RWPE2 (cell line): ENCODE measurements at places on chromosomes 13 and 19.

DNA sequence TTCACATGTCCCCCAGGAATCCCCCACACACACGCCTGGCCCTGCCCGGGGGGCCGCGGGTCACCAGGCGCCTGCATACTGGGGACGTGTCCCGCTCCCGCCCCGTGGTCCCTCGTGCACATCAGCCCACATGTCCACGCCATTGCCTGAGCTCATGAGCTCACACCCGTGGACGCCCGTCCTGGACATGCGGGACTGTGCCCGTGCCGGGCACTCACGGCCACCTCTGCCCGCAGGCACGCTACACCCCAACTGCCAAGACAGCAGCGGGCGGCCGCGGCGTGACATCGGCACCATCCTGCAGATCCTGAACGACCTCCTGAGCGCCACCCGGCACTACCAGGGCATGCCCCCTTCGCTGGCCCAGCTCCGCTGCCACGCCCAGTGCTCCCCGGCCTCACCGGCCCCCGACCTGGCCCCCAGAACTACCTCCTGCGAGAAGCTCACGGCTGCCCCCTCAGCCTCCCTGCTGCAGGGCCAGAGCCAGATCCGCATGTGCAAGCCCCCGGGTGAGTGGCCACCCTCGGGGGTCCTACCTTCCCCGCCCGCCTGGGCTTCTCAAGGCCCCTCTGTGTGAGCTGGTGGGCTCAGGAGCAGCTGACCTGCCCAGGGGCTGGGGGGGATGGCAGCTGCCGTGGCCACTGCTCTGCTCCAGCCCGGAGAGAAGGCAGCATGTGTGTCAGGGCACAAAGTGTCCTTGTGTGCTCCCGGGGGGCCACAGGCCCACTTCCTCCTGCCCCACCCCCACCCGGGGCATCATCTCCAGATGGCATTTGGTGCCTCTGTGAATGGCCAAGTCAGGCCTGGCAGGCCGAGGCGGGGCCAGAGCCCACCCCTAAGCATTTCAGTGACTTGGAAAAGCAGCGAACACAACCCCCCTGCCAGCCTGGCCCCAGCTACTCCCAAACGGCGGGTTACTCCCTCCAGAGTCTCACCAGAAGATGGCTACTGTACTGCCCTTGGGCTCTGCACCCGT is 7.1 kb downstream of the MIDN start:
- DNase-seq, result no peak

DNA sequence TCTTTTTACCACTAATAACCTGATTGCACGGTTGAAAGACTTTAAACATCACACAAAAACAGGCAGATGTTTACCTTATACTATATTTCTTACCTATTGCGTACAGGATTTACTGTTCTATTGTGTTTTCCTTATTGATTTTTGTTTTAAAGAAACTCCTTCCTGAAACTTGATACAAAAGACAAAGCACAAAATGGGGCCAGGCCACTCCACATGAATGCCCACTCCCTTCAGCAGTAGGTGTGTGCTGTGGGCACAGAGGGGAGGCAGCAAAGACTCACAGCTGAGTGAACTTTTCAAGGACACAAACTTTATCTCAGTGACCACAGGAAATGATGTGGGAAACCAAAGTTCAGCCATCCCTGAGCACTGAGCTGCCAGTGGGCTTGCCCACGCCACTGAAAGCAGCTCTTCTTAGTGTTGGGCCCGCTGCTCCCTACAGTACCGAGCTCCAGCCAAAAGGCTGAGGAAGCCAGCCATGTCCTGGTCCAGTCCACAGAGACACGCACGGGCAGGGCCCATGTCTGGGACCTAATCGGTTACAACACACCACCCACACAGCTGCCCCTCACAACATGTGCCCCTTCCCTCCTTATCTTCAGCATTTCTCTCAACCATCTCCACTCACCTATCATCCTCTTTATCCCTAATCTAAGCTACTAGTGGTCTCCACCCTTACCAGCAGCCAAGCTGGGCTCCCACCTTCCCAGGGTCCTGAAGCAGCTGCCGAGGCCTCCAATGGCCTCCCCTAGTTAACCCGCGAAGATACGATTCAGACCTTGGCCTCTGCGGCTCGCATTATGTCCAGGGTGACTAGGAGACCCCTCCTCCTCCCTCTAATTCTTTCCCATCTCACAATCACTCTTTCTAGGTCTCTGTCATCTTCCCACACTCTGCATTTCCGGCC is 39.5 kb downstream of the ATP7B start:
- DNase-seq, result no peak

GRCh38 chr13:44231786-44232516 is 141.7 kb upstream of the SERP2 start:
- peak; percentile 95 for DNase-seq

GRCh38 chr19:50209131-50209530 is 5.7 kb downstream of the MYH14 start:
- DNase-seq, result no peak

DNA sequence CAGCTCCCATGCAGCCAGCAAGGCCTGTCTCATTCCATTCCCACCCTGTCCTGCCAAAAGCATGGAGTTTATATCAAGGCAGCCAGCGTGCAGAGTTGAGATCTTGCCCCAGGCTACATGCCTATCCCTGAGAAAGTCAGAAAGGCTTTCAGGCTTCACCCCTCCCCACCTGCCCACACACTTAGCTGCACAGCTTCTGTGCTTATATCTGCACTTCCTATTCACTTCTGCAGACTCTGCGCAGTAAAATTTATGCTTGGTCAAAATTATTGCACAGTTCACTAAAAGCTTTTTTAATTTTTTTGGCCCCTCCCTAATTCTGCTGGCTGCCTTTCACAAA is 12.5 kb upstream of the ZNF675 start:
- no peak for DNase-seq

DNA sequence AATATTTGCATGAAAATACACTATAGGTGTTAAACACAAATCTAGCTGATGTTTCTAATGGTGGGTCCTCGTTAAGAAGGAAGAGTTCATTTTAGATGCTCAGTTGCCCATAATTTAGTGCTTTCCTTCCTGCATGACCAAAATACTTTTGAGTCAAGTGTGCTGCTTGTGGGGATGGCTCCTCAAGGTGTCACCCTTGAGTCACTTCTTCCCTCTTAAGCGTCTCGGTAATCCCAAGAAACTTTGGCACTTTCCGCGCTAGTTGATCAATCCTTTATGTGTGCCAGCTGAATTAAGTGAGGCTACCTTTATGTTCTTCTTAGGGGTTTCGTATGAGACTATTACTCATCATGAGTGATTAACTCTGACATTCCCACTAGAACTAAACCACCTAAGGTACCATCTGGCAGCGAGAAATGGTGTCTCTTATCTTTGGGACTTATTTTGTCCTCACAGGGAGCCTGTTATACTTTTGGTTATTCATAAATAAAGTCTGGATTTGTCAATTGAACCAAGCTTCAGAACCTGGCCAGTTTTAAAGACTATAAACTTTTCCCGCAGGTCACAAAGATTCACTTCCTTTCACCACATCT is 106.8 kb downstream of the NHLRC3 start:
- no peak for DNase-seq

GRCh38 chr19:4744451-4745174 is 21.0 kb upstream of the DPP9 start:
- DNase-seq, result no peak

- DNase-seq, result no peak
Measured at GRCh38 chr13:109684824-109685202, 101.6 kb downstream of the IRS2 start.

DNA sequence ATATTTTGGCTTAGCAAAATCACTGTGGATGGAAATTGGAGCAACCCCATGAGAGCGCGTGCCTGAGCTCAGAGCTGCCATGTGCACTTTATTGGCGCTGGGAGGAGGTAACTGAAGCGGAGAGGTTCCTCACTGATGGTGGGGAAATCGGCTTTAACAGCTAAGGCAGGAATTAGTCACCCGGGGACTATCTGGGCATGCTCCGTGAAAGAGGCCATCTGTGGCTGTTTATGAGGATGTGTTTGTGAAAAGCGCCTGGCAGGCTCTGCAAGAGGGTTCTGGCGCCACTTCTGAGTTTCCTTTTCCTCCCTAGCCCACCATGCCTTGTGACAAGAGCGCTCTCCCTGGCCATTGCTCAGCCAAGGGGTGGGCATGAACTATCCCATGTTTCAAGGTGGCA is 815.6 kb downstream of the UQCRFS1 start:
- no peak for DNase-seq

GRCh38 chr19:35167251-35168119 is 12.9 kb downstream of the FXYD5 start:
- DNase-seq, result peak; percentile 17

DNA sequence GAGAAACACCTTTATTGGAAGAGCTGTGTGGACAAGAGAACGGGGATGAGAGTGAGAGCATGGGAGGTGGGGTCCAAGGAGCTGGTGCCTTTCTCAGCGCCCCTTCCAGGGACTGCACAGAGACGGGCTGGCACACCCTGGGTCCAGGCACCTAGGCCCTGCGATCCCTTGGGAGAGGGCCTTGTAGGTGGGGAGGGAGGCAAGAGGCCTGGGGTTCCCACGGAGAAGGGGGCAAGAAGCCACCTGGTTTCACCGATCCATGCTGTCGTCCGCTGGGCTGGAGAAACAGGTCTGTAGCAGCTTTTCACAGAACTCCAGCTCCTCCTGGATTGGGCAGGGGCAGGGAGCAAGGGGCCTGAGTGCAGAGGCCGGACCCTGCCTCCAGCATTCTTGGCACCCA is 3.5 kb upstream of the PPP6R1 start:
- DNase-seq, result no peak

DNA sequence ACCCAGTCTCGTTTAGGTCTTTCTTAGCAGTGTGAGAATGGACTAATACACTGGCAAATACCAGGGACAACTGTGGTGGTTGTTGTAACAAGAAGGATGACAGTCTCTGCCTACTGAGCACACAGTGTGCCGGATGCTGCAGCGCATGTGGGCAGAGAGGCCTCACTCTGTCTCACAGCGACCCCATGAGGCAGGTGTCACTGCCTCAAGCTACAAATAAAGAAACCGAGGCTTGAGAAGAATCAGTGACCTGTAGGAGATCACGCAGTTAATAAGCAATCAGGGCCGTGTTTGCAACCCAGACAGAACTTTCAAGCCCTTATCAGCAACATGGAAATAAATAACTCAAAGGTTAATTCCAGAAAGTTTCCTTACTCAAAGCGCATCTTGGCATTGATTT is 40.5 kb upstream of the GAS6 start:
- no peak for DNase-seq

GRCh38 chr13:105282406-105283285 is 1252.8 kb downstream of the EFNB2 start:
- DNase-seq, result no peak

GRCh38 chr13:48720621-48721020 is 66.9 kb downstream of the CYSLTR2 start:
- DNase-seq, result no peak

GRCh38 chr13:42549552-42549936 is 24.4 kb upstream of the TNFSF11 start:
- no peak for DNase-seq

- DNase-seq, result no peak
Measured at GRCh38 chr13:102651392-102651791, 43.5 kb downstream of the METTL21C start.

DNA sequence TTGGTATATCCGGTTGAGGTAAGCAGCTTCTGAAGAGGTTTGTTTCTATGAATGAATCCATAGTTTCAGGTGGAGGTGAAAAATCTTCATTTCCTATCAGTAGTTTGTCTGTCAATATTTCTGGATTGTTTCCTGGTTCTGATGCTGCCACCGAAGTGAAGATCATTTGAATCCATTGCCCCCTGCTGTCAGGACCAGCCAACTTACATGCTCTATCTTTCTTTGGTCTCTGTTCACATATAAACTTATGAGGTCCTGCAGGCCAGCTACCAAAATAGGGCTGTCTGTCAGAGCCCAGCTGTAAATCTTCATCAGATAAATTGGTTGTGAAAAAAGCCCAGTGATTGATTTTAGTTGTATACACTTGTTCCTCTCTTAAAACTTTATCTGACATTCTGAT is 15.2 kb upstream of the N4BP2L1 start:
- DNase-seq, result no peak

GRCh38 chr19:44856421-44857083 is 10.5 kb downstream of the NECTIN2 start:
- DNase-seq, result no peak
